ENCODE measurements at places on chromosomes 2 and 18. TPM values are rescaled to one million over a fixed set of nuclear protein-coding genes. Genes with fewer than 3 reads are reported as not detected.
A peak's percentile ranks its signal among the peaks of the same experiment; 100 is the strongest.

The CENPA gene
- 4.3 TPM for total RNA-seq

The NAT8 gene
- total RNA-seq, result not detected

DNA sequence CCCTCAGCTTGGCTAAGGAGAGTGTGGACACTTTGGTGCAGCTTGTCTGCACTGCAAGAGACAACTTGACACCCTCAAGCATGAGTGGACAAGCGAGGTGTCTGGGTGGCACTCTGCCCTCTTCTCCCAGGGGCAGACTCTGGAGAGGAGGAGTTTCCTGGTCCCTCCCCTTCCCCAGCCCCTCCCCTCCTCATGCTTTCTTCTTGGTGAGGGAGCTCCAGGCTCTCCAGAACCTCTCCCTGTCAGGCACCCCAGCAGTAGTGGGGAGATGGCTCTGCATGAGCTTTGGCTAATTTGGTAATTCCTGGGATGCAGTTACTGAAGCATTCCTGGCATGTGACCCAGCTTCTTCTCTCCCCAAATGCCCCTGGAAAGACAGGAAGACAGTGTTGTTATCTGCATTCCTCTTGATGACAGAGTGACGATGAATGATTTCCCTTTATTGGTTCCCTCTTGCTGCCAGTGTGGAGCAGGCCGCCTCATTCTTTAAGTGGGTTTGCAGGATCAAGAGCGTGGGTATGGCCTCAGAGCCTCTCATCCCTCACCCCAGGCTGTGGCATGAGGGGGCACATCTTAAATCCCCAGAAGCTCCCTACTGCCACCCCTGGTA is 89.2 kb downstream of the STPG4 start:
- DNase-seq, result no peak

GRCh38 chr2:235046589-235046988 is 94.8 kb downstream of the SH3BP4 start:
- no peak for DNase-seq

DNA sequence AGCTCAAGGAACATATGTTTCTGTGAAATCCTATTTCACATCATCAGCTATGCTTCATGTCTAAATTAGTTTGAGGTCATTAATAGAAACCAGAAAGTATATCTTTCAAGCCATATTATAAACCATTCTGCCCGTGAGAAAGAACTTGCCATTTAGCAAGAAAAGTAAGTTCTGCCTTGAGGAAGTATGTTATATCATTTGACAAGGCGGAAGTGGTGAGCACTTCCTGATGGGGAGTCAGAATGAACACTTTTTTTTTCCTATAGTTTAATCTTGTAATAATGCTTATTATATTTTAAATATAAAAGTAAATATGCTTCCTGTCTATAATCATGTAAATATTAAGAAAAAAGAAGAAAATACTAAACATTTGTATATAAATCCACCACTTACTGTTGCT is 39.3 kb upstream of the NRXN1 start:
- DNase-seq, result no peak

GRCh38 chr2:112692918-112693317 is 27.9 kb upstream of the NT5DC4 start:
- DNase-seq, result no peak

DNA sequence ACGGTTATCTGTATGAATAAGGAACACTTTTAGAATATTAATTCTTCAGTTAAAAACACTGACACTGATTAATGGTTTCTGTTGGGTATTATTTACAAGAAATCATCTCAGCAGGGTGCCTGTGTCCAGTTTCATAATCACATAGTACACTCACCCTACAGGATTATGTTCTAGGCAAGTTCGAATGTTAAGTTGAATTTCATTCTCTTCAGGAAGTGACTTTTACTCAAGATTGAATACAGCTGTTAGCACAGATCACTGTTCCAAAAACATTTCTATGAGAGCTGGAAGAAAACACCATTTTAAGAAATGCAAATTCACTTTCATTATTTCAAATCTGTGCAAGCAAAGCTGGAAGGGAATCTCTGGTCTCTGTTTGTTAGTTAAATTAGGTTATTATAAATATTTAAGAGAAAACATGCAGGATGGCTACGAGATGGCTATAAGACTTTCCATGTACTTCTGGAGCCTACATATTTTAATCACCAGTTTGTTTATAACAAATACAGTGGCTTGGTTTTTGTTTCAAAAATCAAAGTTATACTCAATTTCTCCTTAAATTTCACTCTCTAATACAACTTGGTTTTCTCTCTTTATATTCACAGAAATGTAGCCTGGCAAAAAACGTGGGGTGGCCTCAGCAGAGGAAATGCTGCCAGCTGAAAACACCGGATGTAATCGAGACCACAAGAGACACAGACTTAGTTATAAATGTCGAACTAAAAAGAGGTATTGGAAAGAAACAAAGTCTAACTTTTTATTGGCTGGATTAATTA is 65.8 kb downstream of the RBMS1 start:
- peak; percentile 94 for DNase-seq

DNA sequence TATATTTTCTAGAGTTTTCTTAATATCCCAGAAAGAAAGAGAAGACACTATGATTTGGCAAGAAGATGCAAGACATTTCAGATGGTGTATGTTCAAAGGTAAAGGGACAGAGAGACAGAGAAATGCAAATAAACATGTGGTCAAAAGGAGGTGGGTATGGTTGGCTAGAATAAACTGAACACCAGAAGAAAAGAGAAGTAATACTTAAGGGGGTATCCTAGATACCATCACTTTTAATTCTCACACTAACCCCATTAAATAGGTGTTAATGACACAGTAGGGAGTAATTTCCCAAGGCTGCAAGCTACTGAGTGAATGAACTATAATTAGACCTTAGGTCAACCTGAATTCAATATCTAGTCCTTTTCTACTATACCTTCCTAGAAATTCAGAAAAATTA is 111.2 kb upstream of the CD226 start:
- no peak for DNase-seq

DNA sequence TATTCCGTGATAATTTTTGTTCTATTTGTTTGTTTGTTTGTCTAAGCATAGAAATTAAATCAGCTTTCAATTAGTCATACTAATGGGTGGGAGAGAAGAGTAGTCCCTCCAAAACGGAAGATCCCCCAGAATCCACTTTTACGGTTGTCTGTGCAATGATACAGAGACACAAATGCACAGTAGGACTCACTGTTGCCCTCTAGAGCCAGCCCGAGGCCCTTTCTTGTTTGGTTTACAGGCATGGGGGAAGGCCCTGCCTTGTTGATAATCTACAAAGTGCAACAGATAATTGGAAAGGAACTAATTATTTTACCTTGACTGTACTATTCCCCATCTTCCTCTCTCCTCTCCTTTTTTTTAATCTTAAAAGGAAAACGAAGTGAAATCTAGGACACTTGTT is 121.1 kb downstream of the ACOXL start:
- no peak for DNase-seq

- no peak for DNase-seq
These were observed 88.6 kb upstream of the ZNF532 start for GRCh38 chr18:58776084-58776483.

DNA sequence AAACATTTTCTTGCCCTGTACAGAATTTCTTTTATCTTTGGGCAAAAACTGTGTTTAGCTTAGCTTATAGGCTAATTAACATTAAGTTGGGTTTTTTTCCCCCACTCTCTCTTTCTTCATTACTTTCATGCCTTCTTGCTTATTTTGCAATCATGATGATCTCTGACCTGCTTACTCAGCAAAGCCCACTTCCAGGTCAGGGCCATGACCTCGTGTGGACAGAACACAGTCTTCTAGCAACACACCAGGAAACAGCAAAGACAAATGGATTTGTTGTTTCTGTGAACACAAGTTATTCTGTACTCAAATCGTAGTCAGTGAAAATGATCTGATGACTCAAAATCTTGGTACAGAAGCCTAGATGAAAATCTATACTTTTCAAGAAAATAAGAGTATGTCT is 60.7 kb downstream of the SPATS2L start:
- DNase-seq, result no peak

GRCh38 chr2:207182911-207183310 is 17.2 kb upstream of the KLF7 start:
- no peak for DNase-seq

DNA sequence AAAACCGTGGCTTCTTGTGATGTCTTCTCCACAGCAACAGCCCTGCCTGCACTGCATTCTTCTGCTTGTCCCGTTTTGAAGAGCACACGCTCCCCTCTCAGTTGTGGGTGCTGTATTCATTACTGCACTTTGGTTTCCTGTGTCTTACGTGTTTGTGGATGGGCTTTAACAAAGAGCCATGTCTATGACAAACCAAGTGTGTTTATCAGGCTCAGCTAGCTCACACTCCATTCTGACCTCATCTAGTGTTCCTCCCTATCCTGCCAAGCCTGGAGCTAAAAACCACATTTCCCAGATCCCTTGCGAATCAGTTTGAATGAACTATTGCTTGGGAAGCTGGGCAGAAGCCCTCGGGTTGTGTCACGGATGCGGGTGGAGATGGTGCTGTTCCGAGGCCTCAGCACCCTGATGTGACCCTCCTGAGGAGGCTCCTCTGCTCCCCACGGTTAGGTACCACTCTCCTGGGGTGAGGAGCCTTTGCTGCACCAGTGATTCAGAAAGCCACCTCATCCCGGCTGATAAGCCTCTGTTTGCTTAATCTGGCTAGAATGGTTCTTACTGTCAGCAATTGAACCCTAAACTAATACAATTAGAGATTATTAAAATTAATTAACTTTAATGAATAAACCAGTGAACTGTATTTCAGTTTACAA is 116.5 kb downstream of the GALR1 start:
- no peak for DNase-seq
